Right ventricle myocardium inferior (tissue), 1 donor: ENCODE measurements at places on chromosomes 4 and X. TPM values are rescaled to one million over a fixed set of nuclear protein-coding genes. Genes with fewer than 3 reads are reported as not detected.

Gene NEIL3
- 0.16 TPM for total RNA-seq

Gene L1CAM
- 6.1 TPM for total RNA-seq

GRCh38 chr4:184214931-184215330 lies 2.7 kb downstream of the ENPP6 start:
- DNase-seq: no peak

Gene CCDC160
- total RNA-seq: not detected

DNA sequence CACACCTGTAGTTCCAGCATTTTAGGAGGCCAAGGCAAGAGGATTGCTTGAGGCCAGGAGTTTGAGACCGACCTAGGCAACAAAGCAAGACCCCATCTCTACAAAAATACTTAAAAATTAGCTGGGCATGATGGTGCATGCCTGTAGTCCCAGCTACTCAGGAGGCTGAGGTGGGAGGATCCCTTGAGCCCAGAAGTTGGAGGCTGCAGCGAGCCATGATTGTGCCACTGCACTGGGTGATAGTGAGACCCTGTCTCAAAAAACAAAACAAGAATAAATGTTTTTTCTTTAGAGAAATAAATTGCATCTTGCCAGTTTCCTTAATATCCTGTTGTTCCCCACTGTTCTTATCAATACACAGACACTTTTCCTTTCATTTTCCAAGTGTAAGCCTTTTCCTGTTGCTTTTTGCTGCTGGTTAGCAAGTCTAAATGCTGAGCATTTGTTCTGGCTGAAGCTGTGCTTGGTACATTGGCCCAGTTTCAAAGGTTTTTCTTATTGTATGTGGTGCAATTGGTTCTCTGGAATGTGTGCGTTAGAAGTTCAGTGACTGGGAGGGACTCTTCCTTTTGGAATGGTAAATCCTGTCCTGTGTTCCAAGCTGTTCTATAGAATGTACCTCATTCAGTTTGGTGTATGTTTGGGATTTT lies 98.2 kb downstream of the AFF1 start:
- no peak for DNase-seq

- DNase-seq: no peak
Observed at GRCh38 chrX:154732421-154733065, 18.3 kb downstream of the GAB3 start.

DNA sequence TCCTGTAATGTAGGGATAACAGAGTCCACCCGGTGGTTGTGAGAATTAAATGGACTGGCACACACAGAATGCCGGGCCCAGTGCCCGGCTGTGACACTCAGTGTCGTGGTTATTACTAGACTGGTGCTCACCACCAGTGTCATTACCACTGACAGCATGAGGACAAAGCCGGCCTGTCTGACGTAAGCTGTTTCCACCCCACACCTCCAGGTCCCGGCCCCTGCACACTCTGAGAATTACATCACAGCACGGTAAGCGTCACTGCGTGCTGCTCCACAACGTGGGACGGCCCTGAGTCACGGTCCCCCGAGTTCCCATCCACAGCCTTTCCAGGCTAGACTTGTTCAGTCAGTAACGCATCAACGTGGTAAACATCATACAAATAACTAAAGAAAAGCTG lies 22.9 kb downstream of the FAT1 start:
- peak; percentile 84 for DNase-seq

DNA sequence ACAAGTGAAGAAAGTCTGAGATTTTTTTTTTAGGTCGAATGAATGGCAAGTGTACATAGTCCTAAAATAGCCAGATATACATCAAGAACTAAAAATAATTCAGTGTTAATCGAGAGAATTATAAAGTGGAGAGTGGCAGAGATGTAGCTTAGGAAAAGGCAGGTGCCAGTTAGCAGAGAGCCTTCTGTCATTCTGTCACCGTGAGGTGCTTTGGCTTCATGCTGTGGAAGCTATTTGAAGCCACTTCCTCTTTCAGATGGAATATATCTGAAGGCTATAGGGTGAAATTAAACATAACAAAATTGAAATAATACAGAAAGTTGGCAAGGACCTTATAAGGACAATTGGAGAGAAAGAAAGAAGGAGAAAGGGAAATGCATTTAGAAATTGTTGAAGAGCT lies 756.3 kb downstream of the CCSER1 start:
- no peak for DNase-seq

Gene LIN54
- 7.4 TPM for total RNA-seq

DNA sequence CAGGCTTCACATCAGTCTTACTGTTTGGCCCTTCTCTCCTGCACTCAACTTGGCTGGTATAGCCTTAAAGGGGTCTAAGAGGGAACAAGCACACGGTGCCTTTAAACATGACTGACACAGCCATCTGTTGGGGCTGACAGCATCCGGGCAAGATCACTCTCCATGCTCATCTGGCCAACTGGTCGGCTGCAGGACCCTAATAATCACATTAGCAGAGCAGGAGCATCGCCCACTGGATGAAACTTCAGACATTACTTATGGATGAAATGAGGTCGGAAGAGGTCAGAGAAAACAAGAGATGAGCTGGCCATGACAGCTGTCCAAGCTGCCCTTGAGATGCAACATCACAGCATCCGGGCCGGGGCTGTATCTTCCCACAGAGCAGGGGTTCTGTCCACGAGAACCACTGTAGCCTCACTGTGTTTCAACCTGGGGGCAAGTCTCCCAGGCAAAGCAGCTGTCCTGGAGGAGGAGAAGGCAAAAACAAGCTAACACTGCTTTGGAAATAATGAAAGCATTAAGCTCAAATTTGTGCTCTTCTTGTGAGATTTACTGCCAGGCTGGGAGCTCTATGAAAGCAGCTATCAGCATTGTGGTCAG lies 94.4 kb upstream of the TTC29 start:
- DNase-seq: no peak

DNA sequence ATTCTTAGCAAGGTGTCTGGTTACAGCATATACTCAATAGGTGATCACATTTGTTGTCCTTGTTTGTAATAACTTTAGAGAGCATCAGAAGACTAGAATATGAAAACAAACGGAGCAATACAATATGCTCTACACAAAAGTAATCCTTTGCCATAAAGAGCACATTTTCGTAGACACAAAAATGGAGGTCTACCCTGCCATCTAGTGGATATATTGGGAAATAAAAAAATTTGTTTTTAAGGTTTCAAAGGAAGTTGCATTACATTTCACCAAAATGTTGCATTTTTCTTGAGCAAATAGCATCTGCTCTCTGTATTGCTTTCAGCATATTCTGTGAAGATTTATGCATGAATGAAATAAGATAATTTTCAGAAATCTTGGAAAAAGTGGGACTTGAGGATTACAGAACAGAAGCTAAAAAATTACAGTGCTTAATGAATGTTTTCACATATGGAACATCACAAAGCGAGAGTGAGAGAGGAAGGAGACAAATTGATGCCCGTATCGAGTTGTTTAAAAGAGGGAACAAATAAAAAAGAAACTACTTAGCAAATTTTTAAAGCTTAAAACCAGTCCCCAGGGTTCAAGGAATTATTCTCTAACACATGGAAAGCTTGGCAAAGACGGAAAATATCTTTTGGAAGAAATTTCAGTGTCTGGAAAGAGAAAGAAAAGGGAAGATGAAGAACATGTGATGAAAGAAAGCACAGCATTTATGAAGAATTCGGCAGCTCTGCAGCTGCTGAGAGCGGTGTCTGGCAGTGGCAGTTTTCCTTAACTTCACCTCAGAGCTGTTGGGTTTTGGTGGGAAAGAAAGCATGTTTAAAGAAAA lies 390.1 kb downstream of the ANKRD50 start:
- no peak for DNase-seq

- DNase-seq: no peak
Observed at GRCh38 chr4:123353656-123354055, 42.9 kb upstream of the SPRY1 start.

DNA sequence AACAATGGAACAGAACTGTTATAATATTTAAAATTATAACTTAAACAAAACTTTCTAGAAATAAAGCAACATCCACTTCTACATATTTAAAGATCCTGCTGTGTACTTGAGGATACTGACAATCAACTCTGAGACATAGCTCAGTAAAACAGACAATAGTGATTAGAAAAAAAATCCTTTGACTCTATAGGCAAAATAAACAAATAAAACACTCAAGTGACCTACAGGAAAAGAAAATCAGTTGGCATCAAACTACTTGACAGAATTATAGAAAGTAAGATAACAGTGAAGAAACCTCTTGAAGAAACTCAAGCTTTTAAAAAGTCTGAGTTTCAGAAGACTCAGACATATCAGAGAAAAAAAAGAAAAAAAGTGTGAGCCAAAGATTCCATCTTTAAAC lies 55.9 kb upstream of the THOC2 start:
- no peak for DNase-seq

Gene UGT2A1
- not detected for total RNA-seq

DNA sequence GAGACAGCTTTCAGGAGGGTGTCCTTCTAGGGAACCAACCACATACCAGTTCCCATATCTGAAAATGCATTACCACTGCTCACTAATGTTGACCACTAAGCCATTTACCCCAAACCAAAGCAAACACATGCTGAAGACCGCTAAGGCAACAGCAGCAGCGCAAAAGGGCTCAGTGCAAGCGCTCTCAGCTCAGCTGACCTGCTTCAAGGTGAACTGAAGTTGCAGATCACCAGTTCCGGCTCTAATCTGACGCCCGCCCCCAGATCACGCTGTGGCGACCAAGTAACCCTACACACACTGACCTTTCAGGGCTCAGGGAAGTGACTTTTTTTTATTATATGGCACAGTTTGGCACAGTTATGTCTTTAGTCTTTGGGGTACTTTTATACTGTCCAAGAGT lies 5.8 kb downstream of the MECP2 start:
- DNase-seq: no peak

- no peak for DNase-seq
Observed at GRCh38 chrX:136627409-136627808, 20.5 kb upstream of the CD40LG start.

Gene RAB40AL
- total RNA-seq: not detected

Gene PABPC1L2B
- not detected for total RNA-seq

- no peak for DNase-seq
Observed at GRCh38 chr4:182103614-182104319, 139.4 kb upstream of the TENM3 start.

Gene DSPP
- total RNA-seq: not detected

Gene SCD5
- total RNA-seq: 5.1 TPM

GRCh38 chr4:174865418-174865985 lies 36.5 kb upstream of the GLRA3 start:
- no peak for DNase-seq

GRCh38 chr4:136748773-136749172 lies 783.5 kb downstream of the PCDH18 start:
- DNase-seq: no peak

DNA sequence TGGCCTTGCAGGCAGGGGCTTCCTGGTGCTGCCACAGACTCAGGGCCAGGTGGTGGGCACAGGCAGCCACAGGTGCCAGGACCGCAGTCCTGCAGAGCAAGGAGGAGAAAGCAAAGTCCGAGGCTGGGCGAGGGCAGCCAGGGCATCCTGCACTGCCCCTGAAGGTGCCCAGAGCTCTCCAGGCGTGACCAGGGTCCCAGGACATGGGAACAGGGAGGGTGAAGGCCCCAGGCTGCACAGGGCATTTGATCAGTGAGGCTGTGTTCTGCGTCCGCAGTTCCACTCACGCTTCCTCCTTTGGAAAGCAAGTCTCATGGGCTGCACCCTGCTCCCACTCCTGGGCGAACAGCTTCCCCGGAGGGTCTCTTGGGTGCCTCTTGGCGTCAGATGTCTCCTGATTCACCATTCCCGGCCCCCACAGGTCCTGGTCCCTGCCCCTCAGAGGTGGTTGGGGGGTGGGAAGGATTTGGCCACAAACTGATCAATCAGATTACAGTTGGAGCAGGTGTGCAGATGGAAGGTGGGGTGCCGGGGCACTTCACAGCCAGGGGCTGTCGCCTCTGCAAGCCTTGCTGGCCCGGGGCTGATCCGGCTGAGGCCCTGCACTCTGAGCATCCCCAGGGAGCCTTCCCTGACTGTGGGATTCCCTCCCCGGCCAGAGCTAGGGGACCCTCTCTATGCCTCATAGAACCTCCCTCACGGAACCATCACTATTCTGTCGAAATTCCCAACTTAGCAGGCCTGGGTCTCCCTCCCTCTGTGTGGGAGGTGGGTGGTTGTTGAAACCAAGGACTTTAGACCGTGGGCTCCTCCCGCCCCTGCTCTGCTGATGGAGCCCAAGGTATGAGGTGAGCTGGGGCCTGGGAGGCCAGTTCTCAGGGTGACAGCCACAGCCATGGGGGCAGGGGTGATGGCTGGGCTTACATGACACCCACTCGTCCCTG lies 3.3 kb downstream of the SH3TC1 start:
- DNase-seq: no peak

DNA sequence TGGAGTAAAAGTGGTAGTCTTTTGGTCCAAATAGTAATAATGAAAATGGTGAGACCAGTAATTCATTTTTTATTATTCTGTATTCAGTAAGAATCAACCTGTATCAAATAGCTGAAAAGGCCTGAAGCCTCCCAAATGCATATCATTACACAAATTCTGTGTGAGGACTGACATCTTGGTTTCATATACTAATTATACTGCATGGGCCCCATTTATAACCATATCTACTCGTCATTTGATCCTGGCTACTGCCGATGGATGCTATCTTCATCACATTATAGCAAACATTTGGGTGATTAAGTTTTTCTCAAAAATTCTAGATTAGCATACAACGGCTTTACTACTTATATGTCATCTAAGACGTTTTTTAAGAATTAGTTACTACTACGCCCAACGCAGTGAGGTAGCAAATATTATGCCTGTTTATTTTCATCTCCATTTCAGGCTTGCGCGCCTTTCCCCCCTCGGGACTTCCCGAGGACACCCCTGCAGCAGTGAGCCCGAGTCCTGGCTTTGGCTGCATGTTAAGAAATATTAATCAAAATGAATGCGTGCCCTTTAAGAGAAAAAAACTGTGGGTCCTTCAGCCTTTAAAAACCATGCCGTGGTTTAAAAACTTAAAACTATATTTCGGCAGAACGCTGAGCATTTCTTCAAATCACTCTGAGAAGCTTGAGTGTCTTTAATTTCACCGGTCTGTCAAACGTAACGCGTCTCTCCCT lies 814 bp upstream of the MMAA start:
- no peak for DNase-seq

DNA sequence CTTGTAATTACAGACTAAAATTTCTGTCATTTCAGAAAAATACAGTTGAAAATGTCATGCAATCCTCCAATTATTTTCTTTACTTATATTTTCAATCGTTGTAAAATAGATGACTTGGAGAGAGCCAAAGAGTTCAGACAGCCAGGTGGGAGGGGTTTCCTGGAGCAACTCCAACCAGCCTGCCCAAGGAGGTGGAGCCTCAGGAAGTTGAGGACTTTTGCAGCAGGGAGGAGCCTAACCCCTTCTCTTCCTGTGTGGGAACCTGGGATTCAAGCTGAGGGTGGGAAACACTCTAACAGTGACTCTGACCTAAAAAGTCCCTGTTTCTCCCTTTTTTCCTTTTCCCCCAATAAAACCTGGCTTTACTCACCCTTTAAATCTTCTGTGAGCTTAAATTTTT lies 72.2 kb upstream of the GABRG1 start:
- DNase-seq: no peak

- DNase-seq: no peak
Observed at GRCh38 chr4:59537246-59537886, 1662.8 kb upstream of the ADGRL3 start.

- no peak for DNase-seq
Observed at GRCh38 chrX:53445977-53446376, 11.8 kb upstream of the HSD17B10 start.

- DNase-seq: no peak
Observed at GRCh38 chrX:50705042-50705441, 109.0 kb downstream of the SHROOM4 start.
